Placental pericyte (primary cell): ENCODE measurements at places on chromosomes 7 and 10. TPM values are rescaled to one million over a fixed set of nuclear protein-coding genes. Genes with fewer than 3 reads are reported as not detected.

Gene MNX1
- total RNA-seq: not detected in 2 replicates

Gene CTAGE4
- total RNA-seq: 0.86 and 0.88 TPM in 2 replicates

Gene COL28A1
- total RNA-seq: not detected in 2 replicates

Gene PDE6C
- not detected in 2 replicates for total RNA-seq

Gene MBL2
- not detected in 2 replicates for total RNA-seq

Gene ACSL5
- total RNA-seq: 1.4 and 1.5 TPM in 2 replicates

Gene VWDE
- 0.14 TPM in 1 of 2 replicates, not detected in the other for total RNA-seq

Gene ZNF277
- 22.0 and 40.7 TPM in 2 replicates for total RNA-seq

Gene NRCAM
- total RNA-seq: 0.14 and 0.22 TPM in 2 replicates

Gene KIF11
- total RNA-seq: 1.3 and 47.4 TPM in 2 replicates

Gene ZNF365
- 0.88 and 7.0 TPM in 2 replicates for total RNA-seq

Gene DMBT1
- total RNA-seq: not detected in 2 replicates

Gene GPR37
- total RNA-seq: 2.6 and 4.6 TPM in 2 replicates

Gene NUTM2E
- total RNA-seq: not detected in 2 replicates
